Fibroblast of pulmonary artery (primary cell): ENCODE measurements at places on chromosomes 1 and 21.
A peak's percentile ranks its signal among the peaks of the same experiment; 100 is the strongest.

GRCh38 chr1:218811497-218811896 is 362.2 kb upstream of the LYPLAL1 start:
- DNase-seq, result peak; percentile 52

- DNase-seq, result no peak
Observed at GRCh38 chr21:38949070-38949380, 143.3 kb downstream of the ETS2 start.

GRCh38 chr1:208513799-208514198 is 269.6 kb upstream of the PLXNA2 start:
- no peak for DNase-seq

GRCh38 chr1:41650028-41650880 is 165.8 kb upstream of the EDN2 start:
- no peak for DNase-seq

DNA sequence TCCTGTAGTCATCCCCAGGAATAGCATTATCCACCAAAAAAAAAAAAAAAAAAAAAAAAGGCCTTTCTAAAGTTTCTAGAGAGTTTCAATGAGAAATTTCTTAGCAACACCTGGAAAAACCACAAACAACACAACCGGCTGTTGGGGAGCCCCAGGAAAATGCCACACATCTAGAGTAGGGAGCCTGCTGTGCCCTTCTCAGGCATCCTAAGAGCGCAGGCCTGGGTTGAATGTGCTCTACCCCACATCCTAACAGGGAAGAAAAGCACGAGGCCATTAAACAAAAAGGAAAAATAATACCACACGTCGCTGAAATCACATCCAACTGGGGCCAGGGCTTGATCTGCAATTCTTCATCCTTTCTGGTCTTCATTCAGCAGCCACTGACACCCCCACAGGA is 367.5 kb downstream of the TGFB2 start:
- DNase-seq, result no peak
